Neural progenitor cell (in vitro differentiated cells): ENCODE measurements at places on chromosomes 11 and 22.

GRCh38 chr11:47318166-47318565 is 34.3 kb downstream of the MYBPC3 start:
- no peak for DNase-seq

GRCh38 chr11:69922596-69923111 is 103.4 kb upstream of the FGF3 start:
- DNase-seq = no peak

DNA sequence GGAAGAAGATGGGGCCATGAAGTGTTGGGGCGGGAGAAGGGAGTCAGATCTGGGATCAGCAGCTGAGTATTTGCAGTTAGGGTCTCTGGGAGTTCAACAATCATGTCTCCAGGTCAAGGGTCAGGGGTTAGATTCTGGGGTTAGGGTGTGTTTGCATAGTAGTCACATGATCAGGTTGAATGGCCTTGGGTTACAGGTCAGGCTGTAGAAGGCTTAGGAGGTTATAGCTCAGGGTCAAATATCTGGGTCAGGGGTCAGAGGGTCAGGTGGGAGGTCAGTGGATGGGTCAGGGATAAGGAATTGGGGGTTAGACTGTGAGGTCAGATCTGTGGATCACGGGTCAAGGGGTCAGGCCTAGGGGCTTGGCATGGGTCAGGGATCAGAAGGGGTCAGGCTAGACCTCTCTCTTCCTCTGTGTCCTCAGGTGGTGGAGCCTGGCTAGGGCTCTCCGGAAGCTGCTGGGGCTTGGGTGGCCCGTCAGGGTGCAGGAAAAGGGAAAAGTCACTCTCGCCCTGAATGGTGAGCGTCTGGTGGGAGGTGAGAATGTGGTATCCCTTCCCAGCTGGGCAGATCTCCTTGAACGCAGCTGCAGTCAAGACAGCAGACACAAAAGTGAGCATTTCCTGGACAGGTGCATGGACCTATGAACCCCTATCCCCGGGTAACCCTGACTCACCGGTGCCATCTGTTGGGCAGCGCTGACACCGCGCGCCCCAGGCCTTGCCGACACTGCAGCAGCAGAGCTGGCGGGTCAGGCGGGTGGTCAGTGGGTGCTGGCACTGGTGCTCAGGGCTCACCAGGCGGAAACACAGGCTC is 6.4 kb downstream of the LTBP3 start:
- DNase-seq = peak; percentile 70

DNA sequence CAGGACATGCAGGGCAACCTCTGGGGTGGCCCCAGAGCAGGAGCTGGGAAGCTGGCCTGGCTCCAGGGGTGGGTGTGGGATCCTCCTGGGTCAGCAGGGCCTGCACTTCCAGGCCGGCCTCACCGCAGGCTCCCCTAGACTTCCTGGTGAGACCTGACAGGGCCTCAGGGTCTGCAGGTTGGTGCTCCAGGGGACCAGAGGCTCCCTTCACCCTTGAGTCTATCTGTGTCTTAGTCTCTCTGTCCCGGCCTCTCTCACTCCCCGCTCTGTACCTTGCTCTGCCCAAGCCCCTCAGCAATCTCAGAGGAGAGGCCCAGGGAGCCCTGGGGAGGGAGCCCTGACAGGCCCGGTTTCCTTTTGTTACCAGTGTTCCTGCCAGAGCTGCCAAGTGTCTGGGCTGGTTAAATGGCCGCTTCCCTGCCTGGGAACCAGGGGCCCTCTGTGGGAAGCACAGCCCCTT is 13.9 kb downstream of the CD82 start:
- no peak for DNase-seq

- DNase-seq = no peak
Measured at GRCh38 chr11:128029219-128029722, 558.1 kb downstream of the ETS1 start.
